ENCODE measurements at places on chromosomes 3 and 15. TPM values are rescaled to one million over a fixed set of nuclear protein-coding genes. Genes with fewer than 3 reads are reported as not detected.

CXCR6 gene
- total RNA-seq, result 13.5 TPM

- DNase-seq, result no peak
These were observed 79.0 kb downstream of the CHD2 start for GRCh38 chr15:92979011-92979701.

DNA sequence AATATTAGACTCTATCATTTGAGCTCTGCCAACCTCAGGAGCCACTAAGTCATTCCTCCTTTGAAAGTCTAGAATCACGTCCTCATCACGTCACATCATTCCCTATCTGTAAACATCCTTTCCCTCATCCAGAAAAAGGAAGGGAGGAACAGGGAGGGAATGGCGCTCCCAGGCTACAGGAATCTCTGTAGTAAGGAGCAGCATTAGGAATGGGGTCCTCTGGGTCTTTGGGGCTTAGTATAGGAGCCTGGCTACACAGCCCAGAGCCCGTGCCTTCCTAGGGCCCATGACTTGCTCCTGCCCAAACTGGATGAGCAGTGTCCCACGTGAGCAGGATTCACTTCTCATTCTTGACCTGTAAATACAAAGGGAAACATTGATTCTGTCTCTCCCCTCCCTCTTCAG is 1.6 kb downstream of the TAGLN3 start:
- DNase-seq, result no peak

DNA sequence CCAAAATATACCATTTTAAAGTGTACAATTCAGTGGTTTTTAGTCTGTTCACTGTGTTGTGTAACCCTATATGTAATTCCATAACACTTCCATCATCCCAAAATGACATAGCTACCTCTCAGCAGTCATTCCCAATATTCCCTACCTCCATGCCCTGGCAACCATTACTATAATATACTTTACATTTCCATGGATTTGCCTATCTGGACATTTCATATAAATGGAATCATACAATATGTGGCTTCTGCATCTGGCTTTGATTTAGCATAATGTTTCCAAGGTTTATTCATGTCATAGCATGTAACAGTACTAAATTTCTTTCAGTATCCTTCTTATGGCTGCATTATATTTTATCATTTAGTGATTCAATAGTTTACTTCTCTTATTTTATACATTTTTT is 25.3 kb downstream of the FAM98B start:
- no peak for DNase-seq

ARL6IP5 gene
- total RNA-seq, result 147 TPM

- DNase-seq, result no peak
These were observed 21.3 kb downstream of the KIF15 start for GRCh38 chr3:44782891-44783290.

DNA sequence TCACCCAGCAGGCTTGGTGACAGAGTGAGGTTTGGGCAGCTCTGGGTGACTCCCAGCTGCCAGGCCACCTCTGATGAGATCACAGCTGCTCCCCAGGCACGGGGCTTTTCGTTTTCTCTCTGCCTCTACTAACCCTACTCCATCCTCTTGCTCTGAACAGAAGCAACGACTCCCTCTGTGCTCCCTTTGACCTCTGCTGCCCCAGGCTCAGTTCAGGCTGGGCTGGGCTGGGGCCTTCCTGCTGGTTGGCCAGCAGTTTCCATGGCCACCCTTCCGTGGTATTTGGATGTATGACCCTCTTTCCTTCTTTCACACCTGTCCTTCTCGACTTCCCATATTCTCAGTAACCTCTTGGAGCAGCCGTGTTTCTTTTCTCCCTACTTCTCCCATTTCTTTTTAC is 8.6 kb downstream of the RGMA start:
- no peak for DNase-seq

DNA sequence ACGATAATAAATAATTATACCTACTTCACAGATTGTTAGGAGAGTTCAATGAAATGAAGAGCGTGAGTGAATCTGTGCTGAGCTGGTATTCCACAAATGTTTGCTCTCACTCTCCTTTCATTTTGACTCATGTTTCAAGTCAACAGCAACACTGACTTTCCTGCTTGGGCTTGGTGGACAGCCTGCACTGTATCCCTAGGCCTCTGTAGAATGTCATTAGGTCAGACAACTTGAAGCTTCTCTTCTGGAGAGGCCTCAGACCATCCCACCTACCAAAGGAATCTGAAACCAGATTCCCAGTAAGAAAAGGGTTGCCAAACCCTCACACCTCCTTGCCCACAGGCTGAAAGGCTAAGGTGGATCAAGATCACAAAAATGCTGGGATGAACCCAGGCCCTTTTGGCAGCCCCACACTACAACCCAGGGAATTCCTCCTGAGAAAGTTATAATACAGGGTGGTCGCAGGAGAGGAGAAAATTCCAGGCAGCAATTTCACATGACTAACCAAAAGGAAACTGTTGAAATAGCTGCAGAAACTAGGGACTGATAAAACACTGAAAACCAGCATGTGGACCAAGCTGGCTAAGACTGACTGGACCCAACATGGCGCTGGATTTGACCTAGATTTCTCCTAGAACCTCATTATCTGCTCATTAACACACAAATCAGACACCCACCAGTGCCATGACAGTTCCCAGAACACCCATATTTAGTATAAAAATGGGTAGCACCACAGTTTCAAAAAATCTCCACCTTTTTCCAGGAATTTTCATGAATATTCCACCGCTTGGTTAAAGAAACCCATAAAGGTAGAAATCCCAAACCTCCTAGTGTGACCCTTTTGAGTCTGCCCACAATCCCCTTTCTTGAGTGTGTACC is 57.0 kb upstream of the ZNF148 start:
- no peak for DNase-seq

DNA sequence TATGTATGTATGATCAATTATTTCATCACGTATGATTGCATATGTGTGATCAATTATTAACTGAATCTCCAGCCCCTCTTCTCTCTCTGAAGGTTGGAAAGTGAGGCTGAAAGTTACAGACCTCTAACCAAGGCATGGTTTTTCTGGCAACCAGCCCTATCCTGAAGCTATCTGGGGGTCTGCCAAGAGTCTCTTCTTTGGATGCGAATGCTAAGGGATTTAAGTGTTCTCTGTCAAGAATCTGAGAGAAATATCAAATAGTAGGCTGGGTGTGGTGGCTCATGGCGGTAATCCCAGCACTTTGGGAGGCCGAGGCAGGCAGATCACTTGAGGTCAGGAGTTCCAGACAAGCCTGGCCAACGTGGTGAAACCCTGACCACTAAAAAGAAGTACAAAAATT is 8.1 kb downstream of the NKTR start:
- DNase-seq, result no peak

DNA sequence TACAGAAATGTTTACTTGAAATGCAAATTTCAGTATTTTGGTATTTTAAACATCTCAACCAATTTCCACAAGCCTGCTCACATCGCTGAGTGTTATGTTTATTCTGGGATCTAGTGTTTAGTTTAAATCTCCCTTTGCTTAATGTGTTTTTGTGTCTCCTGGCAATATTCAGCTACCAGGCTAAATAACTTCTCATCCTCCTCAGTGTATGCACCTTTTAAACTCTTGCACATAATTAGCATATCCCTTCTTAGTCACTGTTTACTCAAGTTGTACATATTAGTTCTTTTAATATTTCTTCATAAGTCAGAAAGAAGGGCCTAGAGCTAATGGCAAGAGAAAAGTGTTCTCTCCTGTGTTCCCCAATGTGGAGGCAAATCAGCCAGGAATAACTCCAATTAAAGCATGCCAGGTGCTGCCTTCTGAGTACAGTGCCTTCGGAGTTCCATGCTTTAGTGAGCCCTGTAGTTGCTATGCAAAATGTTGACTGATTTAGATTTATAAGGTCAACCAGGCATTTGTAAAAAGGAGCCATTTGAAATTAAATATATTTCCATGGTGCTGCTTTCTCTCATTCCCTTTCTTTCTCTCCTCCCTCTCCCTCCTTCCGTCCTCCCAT is 234.3 kb downstream of the GAP43 start:
- no peak for DNase-seq

GRCh38 chr15:50797926-50798325 is 32.4 kb upstream of the SPPL2A start:
- DNase-seq, result no peak

GRCh38 chr3:132857317-132857716 is 135.1 kb upstream of the NPHP3 start:
- DNase-seq, result no peak

MRPL46 gene
- total RNA-seq, result 29.2 TPM

- no peak for DNase-seq
These were observed 342.5 kb upstream of the TGFBR2 start for GRCh38 chr3:30263925-30264313.

- DNase-seq, result no peak
These were observed 47.8 kb downstream of the KBTBD8 start for GRCh38 chr3:67045711-67046465.

DNA sequence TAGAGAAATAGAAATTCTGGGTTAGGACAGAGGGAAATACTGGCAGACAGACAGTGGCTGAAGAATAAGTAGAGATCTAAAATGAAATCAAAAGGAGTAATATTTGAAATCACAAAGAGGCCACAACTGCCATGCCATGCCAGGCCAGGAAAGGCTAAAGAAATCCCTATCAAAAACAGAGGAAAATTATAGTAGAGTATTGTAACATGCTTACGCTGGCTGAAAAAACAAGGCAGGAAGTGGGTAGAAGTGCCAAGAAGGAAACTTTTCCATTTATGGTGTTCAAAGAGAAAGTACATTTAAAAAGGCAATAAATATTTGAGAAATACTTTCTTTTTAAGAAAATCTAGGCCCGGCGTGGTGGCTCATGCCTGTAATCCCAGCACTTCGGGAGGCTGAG is 415.7 kb downstream of the PLCL2 start:
- no peak for DNase-seq

CTXND1 gene
- total RNA-seq, result not detected

DNA sequence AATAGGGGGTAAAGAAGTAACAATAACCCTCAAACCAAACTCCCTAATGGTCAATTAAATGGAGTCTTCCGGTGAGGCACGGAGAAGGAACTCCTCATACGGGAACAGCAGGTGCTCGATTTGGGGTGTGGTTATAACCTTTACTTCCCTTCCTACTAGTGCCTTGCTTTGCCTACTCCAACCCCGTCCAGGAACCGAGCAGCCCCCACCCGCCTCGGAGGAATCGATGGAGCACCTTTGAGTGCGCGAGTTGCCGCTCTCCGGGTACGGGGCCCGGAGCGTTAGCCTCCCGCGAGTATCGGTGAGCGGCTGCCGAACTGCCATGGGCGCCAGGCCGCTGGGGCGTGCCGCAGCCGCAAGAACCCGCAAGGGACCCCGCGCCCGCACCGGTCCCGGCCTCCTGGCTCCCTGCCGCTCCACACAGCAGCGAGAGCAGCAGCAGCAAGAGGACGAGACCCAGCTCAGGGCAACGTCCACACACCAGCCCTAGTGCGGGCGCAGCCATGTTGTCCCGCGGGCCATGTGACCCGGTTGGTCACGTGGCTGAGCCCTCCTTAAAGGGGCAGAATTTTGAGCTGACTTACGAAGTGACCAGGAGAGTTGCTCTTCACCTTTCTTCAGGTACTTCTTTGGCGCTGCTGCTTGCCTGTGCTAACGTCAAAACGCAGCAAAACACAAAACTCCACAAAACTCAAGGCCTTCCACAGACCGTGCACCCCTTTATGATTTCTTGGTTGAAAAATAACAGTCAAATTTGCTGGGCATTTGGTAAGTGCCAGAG is at the start of gene SUMF1:
Gene SUMF1 (minus strand): TSS at position 529 of the 781 bp plus-strand sequence. CDS start 24 bp downstream, at position 505.
- DNase-seq, result peak; percentile 83

- DNase-seq, result no peak
These were observed 29.5 kb downstream of the ARHGAP31 start for GRCh38 chr3:119323723-119324085.

IFT122 gene
- 23.0 TPM for total RNA-seq

GRCh38 chr15:73856458-73857192 is 16.7 kb upstream of the TBC1D21 start:
- no peak for DNase-seq

GRCh38 chr15:64776402-64776786 is 1.0 kb upstream of the RBPMS2 start:
- DNase-seq, result no peak

DNA sequence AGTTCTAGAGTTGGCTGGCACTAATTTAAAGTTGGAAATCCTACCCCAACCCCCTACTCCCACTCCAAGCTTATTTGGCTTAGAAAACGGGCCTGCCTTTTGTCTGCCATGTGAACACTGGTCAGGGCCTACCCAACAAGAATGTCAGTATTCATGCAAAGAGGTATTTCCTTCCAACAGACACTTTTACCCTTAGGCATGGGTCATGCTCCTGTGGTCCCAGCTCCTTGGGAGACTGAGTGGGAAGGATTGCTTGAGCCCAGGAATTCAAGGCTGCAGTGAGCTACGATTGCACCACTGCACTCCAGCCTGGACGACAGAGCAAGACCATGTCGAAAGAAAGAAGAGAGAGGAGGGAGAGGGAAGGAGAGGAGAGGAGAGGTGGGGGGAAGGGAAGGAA is 137.5 kb upstream of the LRTM1 start:
- no peak for DNase-seq

GRCh38 chr15:68894208-68894607 is 36.1 kb upstream of the SPESP1 start:
- no peak for DNase-seq

All from activated naive CD8-positive, alpha-beta T cell treated with anti-CD3 and anti-CD28 coated beads, Interleukin-2, amount 10 ng/mL, durations not matched to agents 7 days and 5 days (primary cell).